ENCODE measurements at places on chromosomes 12 and 14.

DNA sequence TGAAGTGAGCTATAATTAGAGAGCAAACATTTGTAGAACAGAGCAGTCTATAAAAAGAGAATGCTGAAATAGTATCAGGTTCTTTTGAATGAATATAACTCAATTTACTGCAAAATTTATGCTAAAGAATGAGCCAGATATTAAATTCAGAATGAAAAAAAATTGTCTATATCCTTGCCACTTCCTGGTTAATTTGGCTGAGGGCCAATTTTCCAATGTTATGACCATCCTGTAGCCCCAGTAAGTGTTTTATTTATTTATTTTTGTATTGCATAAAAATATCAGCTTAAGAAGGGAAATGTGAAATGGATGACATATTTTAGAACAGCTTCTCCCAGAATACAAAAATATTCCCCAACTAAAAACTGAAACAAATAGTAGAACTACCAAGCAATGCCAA, 263.4 kb downstream of the SOX5 start:
- no peak for DNase-seq

GRCh38 chr12:62466018-62466593, 520 bp upstream of the MON2 start:
- no peak for DNase-seq

- no peak for DNase-seq
These were observed 7.1 kb upstream of the ZDHHC22 start for GRCh38 chr14:77148510-77149231.

DNA sequence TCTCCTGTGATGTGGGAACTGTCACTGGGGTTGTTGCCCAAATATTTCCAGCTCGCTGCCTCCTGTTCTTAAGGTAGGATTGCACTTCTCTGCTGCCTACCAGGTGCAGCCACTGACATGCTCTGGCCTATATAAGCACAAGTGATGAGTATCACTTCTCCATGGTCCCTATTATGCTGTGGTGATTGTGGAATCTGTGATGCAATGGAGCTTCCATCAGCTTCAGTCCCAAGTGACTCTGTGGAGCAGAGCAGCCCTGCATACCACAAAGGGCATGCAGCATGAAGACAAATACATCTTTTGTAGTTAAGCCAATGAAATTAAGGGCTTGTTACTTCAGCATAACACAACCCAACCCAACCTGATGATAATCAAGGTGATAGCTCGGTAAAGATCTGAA, 43.5 kb downstream of the CKAP4 start:
- DNase-seq = no peak

DNA sequence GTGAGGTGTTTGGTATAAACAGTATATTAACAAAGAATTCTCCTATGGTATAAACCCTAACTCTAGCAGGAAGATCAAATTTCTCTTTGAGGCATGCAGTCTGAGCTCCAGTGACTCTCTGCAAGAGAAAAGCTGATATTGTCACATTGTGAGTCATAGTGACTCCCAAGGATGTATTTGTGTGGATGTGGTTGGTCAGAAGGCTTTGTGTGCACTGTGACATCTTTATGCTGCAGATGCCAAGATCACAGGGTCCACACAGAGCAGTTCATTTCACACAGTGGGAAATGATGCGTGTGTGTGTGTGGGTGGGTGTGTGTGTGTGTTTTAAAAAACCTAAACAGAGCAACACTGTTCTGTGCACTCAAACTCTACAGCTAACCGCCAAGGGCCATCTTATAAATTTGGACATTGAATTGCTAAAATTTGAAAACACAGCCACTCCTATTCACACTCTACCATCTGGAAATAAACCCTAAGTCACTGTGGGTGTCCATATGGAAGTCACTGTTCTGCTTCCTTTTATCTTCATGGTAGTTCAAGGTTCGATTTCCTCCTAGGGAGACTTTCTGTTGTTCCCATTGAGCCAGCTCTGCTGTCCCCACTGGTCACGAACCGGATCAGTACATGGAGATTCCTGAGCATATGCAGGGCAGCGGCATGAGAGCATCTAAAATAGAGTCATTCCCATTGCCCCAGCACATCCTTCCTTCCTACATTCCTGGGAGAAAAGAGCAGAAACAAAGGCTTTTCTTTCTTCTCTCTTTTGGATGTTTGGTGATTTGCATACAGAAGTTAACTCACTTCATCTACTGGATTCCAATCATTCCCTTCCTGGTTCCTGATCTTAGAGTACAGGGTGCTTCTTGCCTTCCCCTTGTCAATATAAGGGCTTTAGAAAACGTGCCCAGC, 727.6 kb downstream of the DIO2 start:
- DNase-seq = peak; percentile 74

DNA sequence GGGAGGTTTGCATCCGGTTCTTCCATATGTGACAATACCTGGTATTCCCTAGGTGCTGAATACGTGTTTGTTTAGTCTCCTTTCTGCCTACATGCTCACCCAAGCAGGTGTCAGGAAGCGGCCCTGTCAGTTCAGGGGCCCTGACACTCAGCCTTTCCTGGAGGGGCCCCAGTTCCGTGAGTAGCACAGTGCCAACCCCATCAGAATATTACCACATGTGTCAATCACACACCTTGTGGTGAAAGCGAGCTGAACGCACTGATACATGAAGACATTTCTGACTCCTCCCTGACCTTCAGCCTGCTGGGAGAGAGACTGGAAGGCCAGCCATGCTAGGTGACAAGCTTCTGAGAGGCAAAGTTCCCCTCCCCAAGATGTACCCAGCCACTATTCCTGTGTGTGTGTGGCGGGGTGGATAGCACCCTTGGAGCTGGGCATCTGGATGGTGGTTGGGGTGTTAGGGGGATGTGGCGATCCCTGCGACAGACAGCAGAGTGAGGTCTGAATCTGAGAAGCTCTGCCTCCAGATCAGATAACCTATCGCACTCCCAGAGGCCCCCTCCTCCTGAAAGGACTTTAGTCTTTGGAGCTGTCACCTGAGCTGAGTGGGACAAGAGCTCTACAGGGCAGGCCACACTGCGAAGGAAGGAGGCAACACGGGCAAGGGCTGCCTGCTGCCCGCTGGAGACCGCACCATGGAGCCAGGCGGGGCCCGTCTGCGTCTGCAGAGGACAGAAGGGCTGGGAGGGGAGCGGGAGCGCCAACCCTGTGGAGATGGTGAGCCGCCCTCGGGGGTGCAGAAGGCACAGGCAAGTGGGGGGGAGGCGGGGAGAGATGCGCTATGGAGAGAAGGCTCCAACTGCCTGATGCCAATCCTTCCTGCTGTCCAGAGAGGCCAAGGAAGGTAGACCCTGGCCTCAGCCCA, at the start of gene SOAT2:
Gene SOAT2 (plus strand): TSS at position 604 of the 925 bp plus-strand sequence. CDS start 92 bp downstream, at position 696.
- DNase-seq = no peak

- DNase-seq = no peak
These were observed 67.5 kb upstream of the PRIMA1 start for GRCh38 chr14:93855737-93856136.

- no peak for DNase-seq
These were observed 1.5 kb downstream of the FOXG1 start for GRCh38 chr14:28767853-28768741.

DNA sequence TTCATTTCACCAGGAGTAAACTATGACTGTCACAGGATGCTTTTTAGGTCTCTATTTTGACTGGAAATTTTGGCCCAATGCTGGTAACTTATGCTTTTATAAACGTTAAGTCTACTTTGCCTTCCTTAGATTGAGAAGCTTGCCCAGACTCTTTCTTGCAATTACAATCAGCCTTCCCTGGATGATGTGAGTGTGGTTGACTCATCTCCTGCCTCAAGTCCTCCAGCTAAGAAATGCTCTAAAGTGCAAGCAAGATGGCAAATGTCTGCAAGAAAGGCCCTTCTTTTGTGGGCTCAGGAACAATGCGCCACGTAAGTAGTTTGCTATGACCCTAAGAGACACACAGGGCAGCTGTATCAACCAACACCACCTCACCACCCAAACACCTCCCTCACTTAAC, 96.9 kb downstream of the SYNE2 start:
- DNase-seq = no peak

DNA sequence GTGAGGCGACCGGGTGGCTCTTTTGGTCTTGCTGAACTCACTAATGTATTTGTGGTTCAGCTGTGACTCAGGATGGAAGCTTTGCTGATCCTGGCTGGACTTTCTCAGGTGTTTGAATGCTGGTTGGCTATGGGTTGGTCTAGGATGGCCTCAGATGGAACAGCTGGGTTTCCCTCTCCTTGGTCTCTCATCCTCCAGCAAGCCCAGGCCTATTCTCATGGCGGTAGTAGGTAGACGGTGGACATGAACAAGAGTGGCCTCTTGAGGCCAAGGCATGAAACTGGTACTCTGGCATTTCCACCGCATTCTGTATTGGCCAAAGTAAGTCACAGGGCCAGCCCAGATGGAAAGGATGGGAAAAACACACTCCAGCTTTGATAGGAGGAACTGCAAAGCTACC, 11.8 kb upstream of the POLR3B start:
- DNase-seq = peak; percentile 17

GRCh38 chr14:44291366-44291915, 215.6 kb downstream of the FSCB start:
- DNase-seq = no peak

DNA sequence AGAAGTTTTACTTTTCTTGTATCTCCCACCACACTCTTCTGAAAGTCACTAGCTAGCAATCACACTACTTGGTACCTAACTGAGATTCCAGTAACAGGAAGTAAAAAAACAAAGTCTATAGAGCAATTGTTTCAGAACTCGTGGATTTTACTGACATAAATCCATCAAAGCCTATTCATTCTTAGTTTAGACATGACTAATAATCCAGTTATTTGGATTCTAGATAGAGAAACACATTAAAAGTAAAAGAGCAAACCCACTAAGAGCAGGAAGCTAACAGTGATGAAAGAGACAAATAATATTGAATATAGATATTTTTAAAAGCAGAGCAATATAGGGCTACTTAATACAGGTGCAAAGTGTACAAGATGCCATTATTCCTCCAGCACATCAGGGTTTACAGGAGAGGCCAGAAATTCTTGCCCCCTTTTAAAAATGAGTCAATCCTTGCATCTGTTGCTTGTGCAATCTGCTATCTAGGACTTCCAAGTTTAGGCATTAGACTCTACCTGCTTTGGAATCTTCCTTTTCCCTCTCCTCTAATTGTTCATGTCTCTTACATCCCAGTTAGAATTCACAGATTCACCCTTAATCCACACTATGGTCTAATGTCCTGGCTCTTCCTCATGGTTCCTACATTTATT, 6.0 kb downstream of the HEATR5A start:
- no peak for DNase-seq

GRCh38 chr14:44170101-44170500, 337.0 kb downstream of the FSCB start:
- DNase-seq = no peak

DNA sequence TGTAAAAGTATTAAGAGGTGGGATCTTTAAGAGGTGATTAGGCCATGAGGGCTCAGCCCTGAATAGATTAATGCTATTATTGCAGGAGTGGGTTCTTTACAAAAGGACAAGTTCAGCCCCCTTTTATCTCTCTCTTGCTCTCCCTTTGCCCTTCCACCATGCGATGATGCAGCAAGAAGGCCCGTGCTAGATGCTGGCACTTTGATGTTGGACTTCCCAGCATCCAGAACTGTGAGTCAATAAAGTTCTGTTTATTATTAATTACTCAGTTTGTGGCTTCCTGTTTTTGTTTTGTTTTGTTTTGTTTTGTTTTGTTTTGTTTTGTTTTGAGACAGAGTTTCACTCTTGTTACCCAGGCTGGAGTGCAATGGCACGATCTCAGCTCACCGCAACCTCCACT, 10.1 kb downstream of the RNASE1 start:
- DNase-seq = no peak

DNA sequence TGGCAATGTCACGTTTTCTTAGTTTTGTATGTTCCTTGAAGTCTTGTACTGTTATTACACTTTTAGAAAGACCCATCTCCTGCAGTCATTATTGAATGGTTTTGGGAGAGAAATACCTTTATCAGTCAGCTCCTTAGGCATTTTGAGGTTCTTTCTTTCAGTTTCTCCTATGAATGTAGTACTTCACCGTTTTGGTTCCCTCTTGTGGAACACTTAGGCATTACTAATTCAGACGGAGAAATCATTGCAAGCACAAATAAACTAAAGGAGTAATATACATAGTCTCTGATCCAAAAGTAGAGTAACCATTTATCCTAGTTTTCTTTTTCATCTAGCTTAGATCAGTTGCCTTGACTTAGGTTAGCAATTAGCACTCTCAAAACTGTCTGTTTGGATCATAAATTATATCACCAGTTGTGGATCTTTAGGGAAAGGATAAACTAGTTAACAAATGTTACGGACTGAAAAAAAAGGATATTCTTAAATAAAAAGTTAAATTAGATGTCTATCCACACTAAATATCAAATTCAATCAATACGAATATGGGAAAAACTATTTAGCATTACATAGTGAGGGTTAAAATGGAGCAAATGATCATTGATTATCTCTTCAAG, 1538.3 kb upstream of the SEL1L start:
- no peak for DNase-seq

DNA sequence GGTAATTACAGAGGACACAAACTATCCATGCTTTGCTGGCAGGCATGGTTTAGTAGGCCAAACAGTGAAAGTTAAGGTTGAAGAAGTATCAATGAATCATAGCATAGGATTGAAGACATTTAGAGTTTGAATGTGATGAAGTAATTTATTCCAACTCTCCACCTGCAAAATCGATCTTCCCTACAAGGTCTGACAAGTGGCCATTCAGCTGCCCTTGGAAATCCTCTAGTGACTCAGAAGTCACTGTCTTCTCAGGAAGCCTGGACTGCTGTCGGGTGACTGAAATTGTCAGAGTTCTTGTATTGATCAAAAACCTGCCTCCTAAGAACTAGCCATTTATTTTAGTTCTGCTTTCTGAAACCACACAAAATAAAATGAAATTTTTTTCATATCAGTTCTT, 17.7 kb upstream of the STXBP6 start:
- DNase-seq = no peak

DNA sequence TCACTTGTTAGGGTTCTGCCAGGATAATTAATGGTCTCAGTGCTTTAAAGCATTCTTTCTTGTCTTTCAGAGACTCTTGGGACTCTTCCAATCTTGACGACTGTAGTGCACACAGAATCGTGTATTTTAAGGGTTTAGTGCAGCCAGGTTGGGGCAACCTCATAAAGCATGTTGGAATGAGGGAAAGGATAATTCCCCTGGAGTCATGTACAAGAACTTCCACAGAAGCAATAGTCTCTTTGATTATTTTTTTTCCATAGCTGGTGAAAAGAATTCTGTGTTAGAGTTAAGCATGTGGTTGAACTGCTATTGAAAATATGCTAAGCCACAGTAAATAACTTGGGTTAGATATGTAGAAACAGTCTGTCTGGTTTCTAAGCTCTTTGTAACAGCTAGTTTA, 246.8 kb upstream of the DAAM1 start:
- DNase-seq = no peak

- DNase-seq = no peak
These were observed 203.1 kb downstream of the ASCL1 start for GRCh38 chr12:103160622-103161021.

Measured in RCC 7860 (cell line).